ENCODE measurements at places on chromosomes 1 and 21.

GRCh38 chr1:20712215-20712577 is 5.6 kb downstream of the KIF17 start:
- no peak for DNase-seq

GRCh38 chr21:41961753-41962152 is 7.9 kb upstream of the C2CD2 start:
- no peak for DNase-seq

GRCh38 chr1:15934211-15935055 is 41.5 kb downstream of the ZBTB17 start:
- no peak for DNase-seq

DNA sequence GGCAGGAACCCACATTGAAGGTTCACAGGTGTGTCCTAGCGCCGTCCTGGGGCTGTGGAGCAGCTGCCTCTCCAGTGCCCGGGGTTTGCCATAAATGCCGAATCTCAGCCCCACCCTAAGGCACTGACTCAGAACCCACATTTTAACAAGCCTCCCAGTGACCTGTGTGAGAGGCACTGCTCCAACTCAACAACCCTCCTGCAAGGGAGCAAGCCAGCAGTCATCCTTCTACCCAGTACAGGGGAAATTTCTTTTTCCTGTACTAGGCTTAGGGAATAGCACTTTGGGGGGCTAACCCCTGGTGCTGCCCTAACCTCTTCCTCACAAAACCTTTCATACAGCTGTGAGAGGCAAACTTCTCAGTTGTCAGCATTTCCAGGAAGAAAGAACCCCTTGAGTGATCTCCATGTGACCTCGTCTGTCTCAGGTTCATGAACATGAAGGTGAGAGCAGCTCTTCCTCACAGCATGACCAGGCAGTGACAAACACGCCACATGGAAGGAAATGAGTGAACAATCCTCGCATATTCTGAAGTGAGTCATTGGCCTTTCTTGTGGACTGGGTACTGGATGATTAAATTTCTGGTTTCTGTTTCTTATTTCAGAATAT is 11.4 kb upstream of the BCAR3 start:
- peak; percentile 48 for DNase-seq

DNA sequence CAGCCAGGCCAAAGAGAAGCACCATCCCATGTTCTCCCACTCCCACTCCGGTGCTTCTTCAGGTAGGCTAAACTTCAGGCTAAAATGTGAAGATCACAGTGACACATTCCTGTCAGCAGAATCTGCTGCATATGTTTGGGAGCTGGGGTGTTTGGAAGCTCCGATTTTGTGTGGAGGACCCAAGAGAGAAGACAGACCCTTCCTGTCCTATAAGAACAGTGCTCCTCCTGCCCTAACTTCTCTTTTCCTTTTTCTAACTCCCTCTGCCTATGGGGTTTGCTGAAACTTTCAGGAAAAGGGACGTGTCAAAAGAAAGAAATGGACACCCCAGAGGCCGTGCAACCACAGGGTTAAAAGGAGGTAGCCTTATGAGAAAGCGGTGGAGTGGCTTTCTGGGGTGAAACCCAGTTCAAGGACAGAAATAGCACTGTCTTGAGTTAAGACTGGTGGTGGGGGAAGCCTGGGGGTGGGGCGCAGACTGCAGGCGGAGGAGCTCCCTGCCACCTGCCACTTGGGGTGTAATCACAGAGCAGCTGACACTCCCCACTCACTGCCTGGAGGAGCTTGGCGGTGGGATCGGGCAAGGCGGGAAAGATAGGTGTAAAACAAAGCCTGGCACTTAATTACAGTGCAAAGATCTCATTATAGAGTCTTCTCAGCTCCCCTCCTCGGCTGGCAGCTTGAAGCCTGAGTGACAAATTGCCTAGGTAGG is 645 bp upstream of the TLR5 start:
- DNase-seq: no peak

DNA sequence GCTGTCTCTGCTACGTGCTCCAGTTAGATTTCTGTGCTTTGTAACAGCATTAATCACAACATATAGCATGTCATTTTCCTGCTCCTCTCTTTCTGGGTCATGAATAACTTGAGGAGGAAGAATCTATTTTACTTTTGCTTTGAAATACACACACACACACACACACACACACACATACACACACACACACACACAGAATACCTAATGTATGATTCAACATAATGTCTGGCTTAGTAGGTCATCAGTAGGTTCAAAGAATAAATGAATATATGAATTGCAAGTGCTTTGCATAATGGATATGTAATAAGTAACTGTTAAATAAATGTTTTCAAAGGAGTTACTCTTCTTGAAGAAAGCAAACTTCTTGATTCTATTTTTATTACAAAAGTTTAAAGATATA is 249.0 kb downstream of the PDE4B start:
- no peak for DNase-seq

- no peak for DNase-seq
Observed at GRCh38 chr1:55089683-55090082, 50.3 kb downstream of the PCSK9 start.

DNA sequence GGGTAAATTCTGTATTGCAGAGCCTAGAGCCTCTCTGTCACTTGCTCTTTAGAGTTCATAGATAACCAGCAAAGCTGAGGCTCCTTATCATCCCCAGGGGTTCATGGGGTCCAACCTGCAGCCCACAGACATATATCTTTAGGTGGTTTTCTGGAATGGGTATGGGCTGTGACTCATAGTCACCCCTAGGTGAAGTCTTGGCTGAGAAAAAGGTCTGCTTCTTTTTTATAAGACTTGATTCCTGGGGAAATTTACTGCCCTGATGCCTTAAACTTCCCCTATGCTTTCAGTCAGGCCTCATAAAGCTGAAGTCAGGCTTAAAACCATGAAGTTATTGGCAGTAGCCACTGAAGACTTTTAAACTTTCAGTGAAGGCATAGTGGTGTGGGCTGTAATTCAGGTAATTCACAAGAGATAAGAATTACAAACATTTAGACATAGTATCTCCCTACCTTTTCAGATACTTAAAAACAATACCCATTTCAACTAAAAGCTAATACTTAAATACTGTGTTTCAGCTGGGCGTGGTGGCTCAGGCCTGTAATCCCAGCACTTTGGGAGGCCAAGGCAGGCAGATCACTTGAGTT is 46.8 kb downstream of the MACO1 start:
- DNase-seq: no peak

Data from DMS53 (cell line).